Activated T-cell treated with anti-CD3 and anti-CD28 coated beads, Interleukin-2, amount 50 U/mL, for 24 hours (primary cell): ENCODE measurements at places on chromosomes 4 and X.
A peak's percentile ranks its signal among the peaks of the same experiment; 100 is the strongest.

DNA sequence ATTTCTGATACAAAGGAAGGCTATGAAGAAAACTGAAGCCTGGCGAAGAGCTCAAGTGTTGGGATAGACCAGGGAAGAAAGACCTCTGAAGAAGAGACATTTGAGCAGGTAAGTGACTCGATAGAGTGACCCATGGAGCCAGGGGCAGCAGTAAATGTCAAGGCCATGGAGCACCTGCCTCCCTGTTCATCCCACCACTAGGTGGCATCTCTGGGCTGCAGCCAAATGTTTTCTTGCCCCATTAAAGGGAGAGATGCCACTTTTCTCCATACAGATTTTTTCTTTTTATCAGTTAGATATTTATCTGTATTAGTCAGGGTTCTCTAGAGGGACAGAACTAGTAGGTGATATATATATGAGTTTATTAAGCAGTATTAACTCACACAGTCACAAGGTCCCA is 4.9 kb upstream of the ZNF81 start:
- peaks cover 11% of the 10 kb centered on the region for H3K4me1 ChIP-seq
- H3K36me3 ChIP-seq = peaks cover 6% of the 10 kb centered on the region
- H3K27ac ChIP-seq = no peak overlapping the region
- H3K27me3 ChIP-seq = peaks cover 12% of the 10 kb centered on the region

GRCh38 chrX:25531096-25531495 is 515.3 kb upstream of the ARX start:
- H3K36me3 ChIP-seq = no peaks in the 10 kb centered on the region
- H3K4me3 ChIP-seq = no peak overlapping the region
- peaks cover 15% of the 10 kb centered on the region for H3K27me3 ChIP-seq

- peaks cover 20% of the 10 kb centered on the region for H3K27me3 ChIP-seq
- no peak overlapping the region for H3K27ac ChIP-seq
- H3K4me3 ChIP-seq = no peak overlapping the region
- H3K36me3 ChIP-seq = no peaks in the 10 kb centered on the region
- no peak for DNase-seq
- no peaks in the 10 kb centered on the region for H3K4me1 ChIP-seq
Observed at GRCh38 chrX:24550166-24550565, 85.1 kb downstream of the PDK3 start.

DNA sequence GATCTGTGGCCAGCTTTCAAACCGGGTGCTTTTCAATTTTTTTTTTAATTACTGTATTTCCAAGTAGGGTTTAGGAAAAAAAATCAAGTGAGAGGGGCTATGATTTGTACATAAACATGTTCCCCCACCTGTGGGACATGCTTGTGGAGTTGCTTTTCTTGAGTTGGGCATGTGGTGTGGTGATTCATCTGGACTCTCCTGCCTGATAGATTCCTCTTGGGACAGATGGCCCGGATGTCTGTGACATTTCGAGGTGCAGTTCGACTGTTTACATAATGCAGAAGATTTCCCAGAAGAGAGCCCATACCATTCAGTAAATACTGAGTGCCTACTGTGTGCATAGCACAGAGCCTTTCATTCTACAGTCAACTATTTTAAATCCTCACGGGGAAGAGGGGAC is 49.9 kb downstream of the DOCK11 start:
- peaks cover 16% of the 10 kb centered on the region for H3K27me3 ChIP-seq
- no peak overlapping the region for H3K4me3 ChIP-seq
- no peak for DNase-seq

DNA sequence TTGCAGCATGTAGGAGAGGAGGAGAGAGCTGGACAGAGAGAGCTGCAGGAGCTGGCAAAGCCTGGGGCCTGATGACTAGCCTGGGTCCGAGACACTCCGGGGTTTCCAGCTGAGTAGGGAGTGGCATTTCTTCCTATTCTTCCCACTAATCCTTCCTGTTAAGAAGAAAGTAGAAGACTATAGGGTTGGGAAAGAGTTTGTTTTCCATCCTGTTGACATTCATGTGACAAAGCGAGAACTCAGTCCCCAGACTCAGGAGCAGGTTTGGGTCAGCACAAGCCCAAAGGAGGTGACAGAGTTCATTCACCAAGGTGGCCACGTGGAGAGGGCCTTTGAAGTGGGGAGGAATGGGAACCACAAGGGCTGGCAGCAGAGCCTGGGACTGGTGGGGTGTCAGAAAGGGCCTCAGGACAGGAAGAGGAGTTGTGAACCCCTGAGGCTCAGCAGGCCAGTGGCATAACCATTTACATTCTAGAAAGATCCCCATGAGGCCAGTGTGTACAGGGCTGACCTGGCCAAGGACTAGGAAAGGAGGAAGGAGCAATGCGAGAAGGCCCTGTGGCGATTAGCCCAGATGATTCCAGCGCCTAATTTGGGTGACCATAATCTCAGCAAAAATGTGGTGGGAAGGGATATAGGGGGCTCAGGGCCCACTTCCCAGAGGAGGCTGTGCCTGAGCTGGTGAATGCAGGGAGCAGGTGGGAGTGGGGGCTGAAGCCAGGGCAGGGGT is 3.3 kb upstream of the HAUS3 start:
- peak; percentile 27 for DNase-seq
- H3K36me3 ChIP-seq = peaks cover 17% of the 10 kb centered on the region
- no peak overlapping the region for H3K4me3 ChIP-seq
- peaks cover 33% of the 10 kb centered on the region for H3K4me1 ChIP-seq
- H3K27ac ChIP-seq = peak overlapping the region; percentile 27
- H3K27me3 ChIP-seq = no peaks in the 10 kb centered on the region

DNA sequence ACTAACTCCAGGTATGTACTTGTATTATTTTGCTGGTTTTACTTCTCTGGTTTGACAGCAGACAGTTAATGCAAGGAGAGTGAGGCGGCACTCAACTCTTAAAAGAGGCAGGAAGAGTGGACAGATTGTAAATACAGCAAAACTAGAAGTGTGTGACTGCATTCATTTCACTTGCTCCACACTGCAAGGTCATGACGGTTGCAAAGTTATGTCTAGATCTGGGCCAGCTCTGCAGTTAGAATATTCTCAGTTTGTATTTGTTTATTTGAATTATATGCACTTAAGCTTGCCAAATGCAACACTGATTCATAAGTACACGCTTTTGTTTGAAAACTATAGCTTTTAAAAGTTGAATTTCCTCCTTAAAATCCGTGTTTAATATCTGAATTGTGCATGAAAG is 148.9 kb downstream of the STIM2 start:
- H3K36me3 ChIP-seq = peaks cover 50% of the 10 kb centered on the region
- no peak overlapping the region for H3K4me3 ChIP-seq
- no peak overlapping the region for H3K27ac ChIP-seq
- peaks cover 31% of the 10 kb centered on the region for H3K4me1 ChIP-seq

- no peaks in the 10 kb centered on the region for H3K4me1 ChIP-seq
- DNase-seq = no peak
- H3K27ac ChIP-seq = no peak overlapping the region
Observed at GRCh38 chr4:31283679-31284078, 563.5 kb downstream of the PCDH7 start.

GRCh38 chr4:157882901-157883300 is 289.9 kb downstream of the GASK1B start:
- no peak overlapping the region for H3K27ac ChIP-seq
- no peaks in the 10 kb centered on the region for H3K4me1 ChIP-seq
- H3K4me3 ChIP-seq = no peak overlapping the region
- no peaks in the 10 kb centered on the region for H3K36me3 ChIP-seq

GRCh38 chr4:30875658-30876269 is 155.6 kb downstream of the PCDH7 start:
- H3K4me3 ChIP-seq = no peak overlapping the region
- DNase-seq = no peak
- no peaks in the 10 kb centered on the region for H3K4me1 ChIP-seq
- no peak overlapping the region for H3K27ac ChIP-seq

DNA sequence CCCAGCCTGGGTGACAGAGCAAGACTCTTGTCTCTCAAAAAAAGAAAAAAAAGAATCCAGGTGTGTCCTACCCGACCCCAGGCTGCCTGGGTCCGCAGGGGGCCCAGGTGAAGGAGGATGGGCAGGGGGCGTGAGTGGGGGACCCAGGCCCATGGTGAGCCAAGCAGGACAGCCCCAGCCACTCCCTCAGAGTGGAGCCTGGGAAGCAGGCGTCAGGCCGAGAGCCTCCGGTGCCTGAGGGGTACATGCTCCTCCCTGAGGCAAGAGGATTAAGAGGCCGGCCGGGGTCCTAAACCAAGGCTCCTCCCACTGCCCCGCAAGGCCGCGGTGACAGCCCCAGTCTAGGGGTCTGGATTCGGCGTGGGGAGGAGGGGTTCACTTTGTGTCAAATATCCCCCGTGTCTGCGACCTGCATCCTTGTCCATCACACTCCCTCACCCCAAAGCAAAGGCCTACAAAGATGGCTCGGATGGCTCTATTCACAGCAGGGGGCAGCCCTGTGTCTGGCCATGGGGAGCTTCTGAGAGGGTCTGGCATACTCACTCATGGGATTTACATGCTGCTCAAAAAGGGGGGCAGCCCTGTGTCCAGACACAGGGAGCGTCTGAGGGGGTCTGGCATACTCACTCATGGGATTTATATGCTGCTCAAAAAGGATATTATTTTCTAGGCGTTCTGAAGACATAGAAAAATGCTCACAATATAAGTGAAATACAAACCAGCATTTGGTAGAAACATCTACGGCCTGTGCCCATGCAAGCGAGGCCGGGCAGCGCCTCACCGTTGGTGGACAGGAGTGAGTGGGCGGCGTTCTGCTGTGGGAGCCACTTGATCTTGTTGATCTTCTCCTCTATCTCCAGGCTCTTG is 94.6 kb downstream of the PPP2R2C start:
- no peaks in the 10 kb centered on the region for H3K36me3 ChIP-seq
- no peak for DNase-seq
- H3K27me3 ChIP-seq = peaks cover 24% of the 10 kb centered on the region
- no peak overlapping the region for H3K4me3 ChIP-seq
- no peak overlapping the region for H3K27ac ChIP-seq

DNA sequence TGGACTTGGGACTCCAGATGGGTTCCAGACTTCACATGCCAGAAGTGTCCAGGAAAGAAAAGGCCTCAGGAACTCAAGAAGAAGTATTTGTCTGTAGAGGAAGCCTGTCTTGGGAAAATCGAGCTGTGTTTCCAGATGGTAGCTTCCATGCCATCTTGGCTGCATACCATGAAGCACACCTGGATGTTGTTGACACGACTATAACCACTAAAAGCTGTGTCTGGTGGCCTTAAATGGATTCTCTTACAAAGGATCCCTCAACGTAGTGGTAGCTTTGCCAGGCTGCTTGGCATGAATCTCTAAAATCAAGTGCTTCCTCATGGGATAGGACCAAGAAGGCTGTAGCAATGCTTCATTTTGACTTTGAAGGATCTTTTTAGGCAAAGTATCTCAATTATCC is 313.4 kb upstream of the BOD1L1 start:
- no peaks in the 10 kb centered on the region for H3K36me3 ChIP-seq
- no peaks in the 10 kb centered on the region for H3K27me3 ChIP-seq
- no peaks in the 10 kb centered on the region for H3K4me1 ChIP-seq
- no peak for DNase-seq
- H3K27ac ChIP-seq = no peak overlapping the region
- no peak overlapping the region for H3K4me3 ChIP-seq

DNA sequence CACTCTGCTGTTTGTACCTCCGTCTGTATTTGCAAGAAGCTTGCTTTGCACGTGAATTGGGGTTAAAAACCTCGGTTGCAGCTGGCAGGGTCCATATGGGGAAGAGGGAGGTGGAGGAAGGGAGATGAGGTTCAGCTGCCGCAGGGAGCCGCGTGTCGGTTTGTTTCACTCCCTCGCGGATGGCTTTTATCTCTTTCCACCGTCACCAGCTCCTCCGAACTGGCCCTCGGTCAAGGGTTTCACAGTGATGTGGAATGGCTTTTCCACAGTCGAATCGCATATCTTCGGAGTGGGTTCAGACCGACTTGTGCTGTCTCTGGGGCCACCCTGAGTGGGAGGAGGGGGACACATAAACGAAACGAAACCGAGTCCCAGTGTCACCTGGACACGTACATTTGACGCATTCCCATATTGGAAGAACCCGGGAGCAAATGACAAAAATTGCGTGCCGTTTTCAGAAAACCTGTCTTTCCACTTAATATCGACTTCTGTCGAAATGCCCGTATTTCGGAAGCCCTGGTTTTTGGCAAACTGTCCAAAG is 929 bp downstream of the ZBTB33 start:
- peaks cover 22% of the 10 kb centered on the region for H3K4me1 ChIP-seq
- peaks cover 41% of the 10 kb centered on the region for H3K36me3 ChIP-seq
- peak overlapping the region; percentile 95 for H3K27ac ChIP-seq
- peak; percentile 49 for DNase-seq
- H3K27me3 ChIP-seq = peaks cover 22% of the 10 kb centered on the region

DNA sequence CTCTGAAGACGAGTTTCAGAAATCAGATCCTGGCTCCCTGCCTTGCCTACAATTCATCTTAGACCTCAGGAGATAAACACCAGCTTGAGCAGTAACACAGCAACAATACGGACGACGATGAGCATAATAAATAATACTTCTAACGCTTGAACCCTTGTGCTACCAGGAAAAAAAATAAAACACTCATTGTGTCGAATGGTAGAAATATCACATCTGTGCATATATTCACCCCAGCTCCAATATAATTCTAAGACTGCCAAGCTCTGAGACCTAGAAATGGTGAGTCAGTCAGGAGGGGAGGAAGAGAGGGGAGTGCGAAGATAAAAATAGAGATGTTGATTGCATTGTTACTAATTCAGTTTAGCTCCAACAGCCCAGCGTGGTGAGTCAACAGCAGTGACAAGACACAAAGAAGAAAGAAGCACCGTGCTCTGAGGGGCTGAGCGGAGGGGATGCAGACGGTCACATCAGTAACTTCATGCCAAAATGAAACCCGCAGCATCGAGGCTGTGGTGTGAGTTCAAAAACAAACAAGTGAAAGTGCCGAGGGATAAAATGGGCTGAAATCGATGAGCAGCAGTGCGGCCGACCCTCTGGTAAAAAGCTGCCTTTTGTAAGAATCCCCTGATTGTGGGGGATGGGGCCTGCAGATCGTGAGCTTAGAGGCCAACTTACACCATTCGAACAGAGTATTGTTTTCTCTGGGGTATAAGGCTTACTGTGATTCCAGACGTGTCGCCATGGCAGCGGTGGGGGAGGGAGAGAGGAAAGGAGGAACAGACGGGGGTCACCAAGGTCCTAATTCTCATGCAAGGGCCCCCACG is 150.4 kb downstream of the MGST2 start:
- DNase-seq = peak; percentile 35
- peaks cover 11% of the 10 kb centered on the region for H3K4me1 ChIP-seq
- peaks cover 3% of the 10 kb centered on the region for H3K27me3 ChIP-seq
- no peaks in the 10 kb centered on the region for H3K36me3 ChIP-seq
- peak overlapping the region; percentile 76 for H3K27ac ChIP-seq
